Retina (tissue), 1 donor: ENCODE measurements at places on chromosomes 4 and X.

DNA sequence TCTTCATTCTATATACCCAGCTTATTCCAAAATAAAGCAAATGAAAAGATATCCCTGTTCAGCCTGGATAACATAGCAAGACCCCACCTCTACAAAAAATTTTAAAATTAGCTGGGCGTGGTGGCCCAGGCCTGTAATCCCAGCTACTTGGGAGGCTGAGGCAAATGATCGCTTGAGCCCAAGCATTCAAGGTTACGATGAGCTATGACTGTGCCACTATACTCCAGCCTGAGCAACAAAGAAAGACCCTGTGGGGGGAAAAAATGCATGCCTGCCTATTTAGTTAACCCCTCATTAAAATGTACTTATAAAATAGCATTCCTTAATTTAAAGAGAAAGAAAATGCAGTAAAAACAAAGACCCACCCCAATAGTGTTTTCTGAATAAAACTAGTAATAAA is 9.3 kb downstream of the PRSS12 start:
- DNase-seq: no peak

DNA sequence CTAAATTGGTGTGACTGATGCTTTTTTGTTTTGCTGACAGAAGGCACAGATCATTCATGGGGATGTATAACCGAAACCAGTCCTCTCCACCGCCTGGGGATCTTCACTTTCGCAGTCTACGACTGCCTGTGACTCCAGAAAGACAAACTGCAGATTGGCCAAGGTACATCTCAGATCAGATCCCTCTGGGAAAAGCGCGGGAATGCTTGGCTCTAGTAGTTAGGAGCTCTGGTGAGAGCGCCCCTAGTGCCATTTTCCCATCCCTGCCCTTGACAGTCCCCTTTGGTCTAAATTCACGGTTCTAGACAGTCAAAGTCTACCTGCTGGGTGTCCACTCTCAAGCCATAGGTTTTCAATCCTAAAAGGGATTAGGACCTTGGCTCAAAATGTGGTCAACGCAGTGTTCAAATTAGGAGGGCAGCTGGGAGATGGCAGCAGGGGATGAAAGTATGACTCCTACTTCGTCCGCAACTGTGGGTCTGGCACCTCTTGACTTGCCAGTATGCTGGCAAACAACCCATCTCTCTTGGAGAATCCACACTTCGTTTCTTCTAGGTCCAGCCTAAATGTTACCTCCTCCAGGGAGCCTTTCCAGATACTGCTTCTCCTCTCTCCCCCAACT is 6.9 kb upstream of the HAND2 start:
- DNase-seq: peak; percentile 67

DNA sequence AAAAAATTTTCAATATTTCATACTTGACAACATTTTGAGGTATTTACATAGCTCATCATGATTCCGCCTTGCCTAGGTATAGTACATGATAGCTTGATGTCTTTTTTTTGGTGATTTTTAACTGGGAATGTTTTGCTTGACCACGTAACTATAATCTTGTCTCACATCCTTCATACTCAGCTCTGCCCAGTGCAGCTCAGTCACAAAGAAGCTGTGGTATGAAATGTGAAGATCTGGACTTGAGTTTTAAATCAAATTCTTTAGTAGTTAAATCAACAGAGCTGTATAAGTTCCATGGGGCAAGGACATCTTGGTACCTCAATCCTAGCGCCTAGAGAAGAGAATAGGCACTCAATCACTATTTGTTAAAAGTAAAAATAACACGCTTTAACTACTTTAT is 276.3 kb upstream of the DKK2 start:
- DNase-seq: no peak

GRCh38 chr4:169283114-169283509 is 12.4 kb upstream of the SH3RF1 start:
- DNase-seq: no peak

DNA sequence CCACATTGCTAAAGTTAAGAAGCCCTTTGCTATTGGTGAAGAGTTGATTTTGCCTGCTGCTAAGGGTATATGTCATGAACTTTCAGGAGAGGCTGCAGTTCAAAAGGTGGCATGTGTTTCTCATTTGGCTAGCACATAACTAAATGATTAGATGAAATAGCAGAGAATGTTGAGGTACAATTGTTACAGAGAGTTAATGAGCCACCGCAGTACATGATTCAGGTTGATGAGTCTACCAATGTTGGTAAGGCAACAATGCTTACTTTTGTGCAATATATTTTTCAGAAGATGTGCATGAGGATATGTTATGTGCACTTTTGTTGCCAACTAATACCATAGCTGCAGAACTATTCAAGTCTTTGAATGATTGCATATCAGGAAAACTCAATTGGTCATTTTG is 21.1 kb upstream of the CXCL2 start:
- no peak for DNase-seq

- no peak for DNase-seq
Observed at GRCh38 chrX:25175743-25176142, 160.0 kb upstream of the ARX start.

- DNase-seq: peak; percentile 23
Observed at GRCh38 chr4:158259955-158260575, 49.8 kb downstream of the TMEM144 start.

DNA sequence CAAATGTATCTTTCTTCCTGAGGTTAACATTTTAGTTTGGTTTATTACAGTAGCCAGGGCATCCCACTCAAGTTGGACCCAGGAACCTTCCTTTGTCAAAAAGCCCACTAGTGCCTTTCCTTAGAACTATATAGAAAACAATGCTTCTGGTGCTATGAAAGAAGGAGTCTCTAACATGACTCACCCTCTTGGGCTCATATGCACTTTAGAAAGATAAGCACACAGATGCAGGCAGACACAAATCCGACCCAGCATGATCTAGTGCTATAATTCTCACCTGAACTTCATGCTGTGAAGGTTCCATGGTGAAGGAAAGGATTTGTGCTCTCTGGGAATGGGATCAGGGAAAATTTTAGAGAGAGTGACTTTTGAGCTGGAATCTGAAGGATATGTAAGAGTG is 289.4 kb downstream of the ANKRD50 start:
- DNase-seq: no peak

DNA sequence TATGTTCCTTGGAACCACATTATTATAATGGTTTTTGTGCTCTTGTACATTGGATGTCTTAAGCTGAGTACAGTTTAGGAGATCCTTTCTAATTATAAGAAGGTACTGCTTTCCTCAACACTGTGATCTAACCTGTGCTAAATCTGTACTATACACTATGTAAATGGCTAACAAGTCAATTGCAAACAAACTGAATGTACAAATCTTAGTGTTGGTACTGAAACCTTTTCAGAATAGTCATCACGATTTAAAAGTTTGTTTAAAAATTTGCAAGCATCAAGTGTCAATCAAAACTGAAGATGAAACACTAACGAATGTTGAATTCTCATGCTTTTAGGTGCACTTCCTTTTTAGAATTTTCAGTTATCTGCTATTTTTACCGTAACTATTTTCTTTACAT is 2090.4 kb upstream of the TENM3 start:
- no peak for DNase-seq

DNA sequence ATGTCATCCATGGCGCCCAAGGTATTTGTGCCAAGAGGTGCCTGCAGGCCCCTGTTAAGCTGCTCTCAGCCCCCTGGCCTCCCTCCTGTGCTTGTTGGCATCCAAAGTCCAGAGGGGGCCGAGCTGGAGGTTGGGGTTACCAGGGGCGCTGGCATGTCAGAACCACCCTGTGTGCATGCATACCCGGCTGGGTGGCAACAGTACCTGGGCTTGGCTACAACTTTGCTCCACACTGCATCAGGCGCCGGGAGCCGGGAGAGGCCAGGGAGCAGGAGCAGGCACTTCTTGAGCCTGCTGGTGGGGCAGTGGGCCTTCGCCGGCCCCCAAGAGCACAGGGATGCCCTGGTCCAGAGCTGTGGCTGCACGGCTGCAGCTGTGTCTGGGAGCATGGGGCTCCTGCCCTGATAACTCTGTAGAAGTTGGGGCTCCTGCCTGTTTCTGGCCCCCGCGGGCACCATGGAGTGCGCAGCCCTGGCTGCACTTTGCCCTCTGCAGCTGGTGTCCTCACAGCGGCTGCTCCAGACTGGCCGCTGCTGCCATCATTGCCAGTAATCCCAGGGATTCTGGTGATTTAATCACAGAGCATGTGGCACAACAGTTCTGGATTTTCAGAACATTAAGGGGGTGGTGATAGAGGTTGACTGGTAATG is 130.3 kb downstream of the ARHGAP10 start:
- no peak for DNase-seq

DNA sequence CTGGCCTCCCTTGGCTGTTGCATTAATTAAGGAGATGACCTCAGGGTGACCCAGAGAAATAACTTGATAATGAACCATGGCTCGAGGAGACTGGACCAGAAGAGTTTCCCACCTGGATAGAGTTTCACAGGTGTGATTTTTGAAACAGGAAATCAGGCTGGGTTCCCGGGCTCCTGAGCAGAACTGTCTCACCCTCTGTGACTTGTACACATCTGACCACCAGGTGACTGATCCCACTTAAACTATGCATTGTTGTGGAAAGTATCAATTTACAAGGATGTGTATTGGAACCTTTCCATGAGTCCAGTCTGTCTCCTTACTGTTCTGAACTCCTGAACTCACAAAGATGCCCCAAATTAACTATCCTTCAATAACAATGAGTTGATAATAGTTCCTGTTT is 220.3 kb downstream of the PTTG2 start:
- no peak for DNase-seq

- no peak for DNase-seq
Observed at GRCh38 chr4:101128473-101128872, 218.9 kb downstream of the PPP3CA start.
